ENCODE measurements at places on chromosomes 5 and 9.

- peak; percentile 66 for DNase-seq
These were observed 9.1 kb downstream of the MAN1B1 start for GRCh38 chr9:137095664-137096517.

DNA sequence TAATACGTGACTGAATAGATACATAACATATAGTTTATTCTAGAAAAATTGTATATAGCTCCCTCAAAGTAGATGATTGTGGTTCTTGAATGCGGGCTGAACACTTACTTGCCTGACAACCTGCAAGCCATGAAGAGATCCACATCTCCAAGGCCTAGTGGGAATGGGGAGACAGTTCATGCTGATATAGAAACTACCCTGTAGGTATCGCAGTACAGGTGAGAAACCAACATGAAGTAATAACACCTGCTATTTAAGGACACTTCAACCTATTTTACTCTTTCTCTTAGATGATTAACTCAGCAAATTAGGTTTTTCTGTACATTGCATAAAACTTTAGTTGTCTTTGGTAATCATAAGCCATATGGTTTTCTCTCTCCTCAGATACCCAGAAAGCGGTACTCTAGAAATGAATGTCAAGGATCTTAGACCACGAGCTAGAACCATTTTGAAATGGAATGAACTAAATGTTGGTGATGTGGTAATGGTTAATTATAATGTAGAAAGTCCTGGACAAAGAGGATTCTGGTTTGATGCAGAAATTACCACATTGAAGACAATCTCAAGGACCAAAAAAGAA, 47.3 kb downstream of the UHRF2 start:
- DNase-seq: no peak

- DNase-seq: no peak
These were observed 73.6 kb upstream of the GRHPR start for GRCh38 chr9:37348917-37349316.

- DNase-seq: no peak
These were observed 30.1 kb upstream of the AUH start for GRCh38 chr9:91391818-91392217.

DNA sequence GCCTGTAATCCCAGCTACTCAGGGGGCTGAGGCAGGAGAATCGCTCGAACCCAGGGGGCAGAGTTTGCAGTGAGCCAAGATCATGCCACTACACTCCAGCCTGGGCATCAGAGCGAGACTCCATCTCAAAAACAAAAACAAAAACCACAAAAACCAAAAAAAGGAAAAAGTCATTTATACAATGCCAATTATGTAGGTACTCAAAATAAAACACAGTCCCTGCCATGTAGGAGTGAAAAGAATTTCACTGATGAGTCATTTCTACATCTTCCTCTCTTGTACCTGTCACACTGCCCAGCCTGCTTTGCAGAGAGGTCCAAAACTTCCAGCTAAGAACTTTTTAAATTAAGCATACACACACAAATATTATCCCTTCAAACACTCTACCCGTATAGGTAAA, 215.8 kb downstream of the EPB41L4A start:
- DNase-seq: no peak

GRCh38 chr5:131745155-131745554, 51.7 kb downstream of the FNIP1 start:
- DNase-seq: no peak

DNA sequence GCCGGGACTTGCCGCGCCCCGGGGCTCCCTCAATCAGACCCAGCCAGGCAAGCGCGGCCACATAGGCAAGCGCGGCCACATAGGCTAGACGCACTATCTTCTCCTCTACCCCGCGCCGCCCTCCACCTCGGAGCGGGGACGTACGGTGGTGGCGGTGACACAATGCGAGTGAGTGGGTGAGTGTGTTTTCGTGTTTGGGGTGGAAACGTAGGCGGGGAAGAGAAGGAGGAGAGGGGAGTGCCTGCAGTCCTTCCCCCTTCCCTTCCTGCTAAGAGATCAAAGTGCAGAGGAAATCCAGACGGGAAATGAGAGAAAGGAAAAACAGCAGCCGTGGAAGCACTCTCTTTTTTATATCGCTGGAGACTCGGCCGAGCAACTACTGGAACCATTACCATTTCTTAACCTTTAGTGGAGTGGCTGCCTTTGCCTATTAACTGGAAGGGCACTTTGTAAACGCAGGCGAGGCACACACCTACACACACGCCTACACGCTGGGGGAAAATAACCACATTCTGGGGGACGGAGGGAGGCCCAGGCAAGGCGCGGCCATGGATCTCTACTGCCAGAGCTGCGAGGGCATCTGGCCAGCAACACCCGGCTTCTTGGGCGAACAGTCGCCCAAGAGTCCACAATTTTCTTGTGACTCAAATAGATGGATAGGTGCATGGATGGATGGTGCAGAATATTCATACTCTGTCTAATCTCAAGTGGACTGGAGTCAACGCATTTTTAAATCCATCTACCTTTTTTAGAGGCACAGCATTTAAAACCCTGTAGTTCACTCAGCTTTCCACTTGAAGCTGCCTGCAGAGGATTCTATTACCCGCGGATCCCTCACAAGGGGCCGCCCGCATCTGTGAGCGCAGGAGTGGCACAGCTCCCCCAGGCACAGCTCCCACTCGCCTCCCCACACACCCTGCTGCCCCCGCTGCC, 2.1 kb downstream of the EDIL3 start:
- DNase-seq: no peak

DNA sequence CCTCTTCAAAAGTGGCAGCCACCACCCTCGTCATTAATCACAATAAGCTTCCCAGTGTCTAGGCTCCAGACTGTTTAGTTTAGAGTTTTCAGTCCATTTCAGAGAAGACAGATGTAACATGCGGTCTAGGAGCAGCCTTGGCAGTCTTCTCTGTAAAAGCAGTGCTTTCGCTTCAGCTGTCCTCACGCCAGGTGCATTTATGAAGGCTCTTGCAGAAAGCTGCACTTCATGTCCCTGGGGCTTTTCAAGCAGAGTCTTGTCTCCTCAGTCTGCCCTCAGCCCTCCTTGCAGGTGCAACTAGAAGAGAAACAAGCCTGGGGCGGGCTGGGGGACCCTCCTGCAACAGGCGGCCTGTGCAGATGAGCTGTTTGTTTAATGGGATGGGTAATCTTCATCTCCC, 281.9 kb downstream of the DRD1 start:
- peak; percentile 42 for DNase-seq

DNA sequence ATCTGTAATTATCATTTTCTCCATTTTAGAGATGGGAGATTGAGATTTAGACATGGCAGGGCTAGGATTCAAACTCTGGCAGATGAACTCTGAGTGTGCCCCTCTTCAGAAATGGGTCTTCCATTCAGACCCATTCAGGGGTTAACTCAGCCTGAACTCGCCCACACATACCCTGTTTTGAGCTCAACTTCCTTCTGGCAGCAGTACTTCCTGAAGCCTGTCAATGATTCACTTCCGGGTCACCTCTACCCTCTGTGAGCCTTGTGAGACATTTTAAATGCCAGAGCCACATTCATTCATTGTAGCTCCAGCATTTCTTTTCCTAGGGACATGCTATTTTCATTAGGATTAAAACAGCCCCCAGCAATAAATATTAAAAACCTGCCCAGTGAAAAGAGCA, 209.3 kb upstream of the SLC24A2 start:
- no peak for DNase-seq

GRCh38 chr5:14168793-14169262, 25.7 kb downstream of the TRIO start:
- DNase-seq: no peak

GRCh38 chr5:6358434-6358820, 19.9 kb downstream of the MED10 start:
- no peak for DNase-seq

GRCh38 chr9:134585746-134586706, 55.6 kb upstream of the COL5A1 start:
- peak; percentile 57 for DNase-seq

GRCh38 chr9:93188426-93189368, 4.8 kb downstream of the WNK2 start:
- DNase-seq: no peak

GRCh38 chr9:6641961-6642360, 3.6 kb downstream of the GLDC start:
- DNase-seq: no peak

- DNase-seq: no peak
These were observed 280.3 kb upstream of the NUDT12 start for GRCh38 chr5:103842936-103843335.

GRCh38 chr9:95045751-95046150, 271.8 kb downstream of the FANCC start:
- DNase-seq: no peak

DNA sequence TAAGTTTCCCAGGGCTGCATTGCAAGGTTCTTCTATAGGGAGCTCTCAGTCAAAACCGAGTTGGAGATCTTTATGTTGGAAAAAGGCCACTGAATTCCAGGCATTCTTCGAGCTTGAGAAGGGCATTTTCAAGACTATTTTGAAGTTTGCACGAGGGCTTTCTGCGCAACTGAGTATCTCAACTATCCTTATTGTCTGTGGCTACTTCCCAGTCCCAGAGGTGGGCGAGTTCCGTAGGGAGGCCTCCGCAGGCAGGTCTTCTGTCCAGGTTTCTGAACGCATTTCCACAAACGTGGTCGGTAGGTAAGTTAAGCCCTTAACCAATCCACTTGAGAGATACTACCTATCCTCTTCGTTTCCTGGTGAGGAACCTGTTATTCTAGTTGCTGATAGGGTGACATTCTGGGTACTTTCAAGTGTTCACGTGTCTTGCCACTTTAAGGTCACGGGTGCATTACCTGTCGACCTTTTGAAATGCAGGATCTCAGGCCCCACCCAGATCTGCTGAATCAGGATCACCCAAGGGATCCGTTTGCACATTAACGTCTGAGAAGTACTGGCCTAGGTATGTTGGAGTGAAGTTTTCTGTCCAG, 51.4 kb upstream of the TJP2 start:
- no peak for DNase-seq

DNA sequence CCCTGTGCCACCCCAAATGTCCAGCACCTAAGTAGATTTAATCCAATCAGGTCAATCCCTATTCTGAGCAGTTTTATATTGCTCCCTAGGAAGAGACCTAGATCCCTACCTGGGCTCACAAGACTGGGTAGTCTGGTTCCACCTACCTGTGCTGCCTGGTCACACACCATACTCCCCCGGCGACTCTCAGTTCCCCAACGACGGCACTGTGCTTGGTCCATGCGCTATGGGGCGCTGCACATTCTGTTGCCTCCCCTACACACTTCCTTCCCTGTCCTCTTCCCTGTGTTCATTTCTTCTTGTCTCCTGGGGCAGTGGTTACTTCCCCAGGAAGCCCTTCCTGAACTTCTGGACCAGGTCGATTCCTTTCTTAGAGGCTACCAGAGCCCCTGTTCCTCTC, 109.9 kb upstream of the IL12B start:
- no peak for DNase-seq

- DNase-seq: no peak
These were observed 72.2 kb downstream of the LHFPL2 start for GRCh38 chr5:78576376-78576775.

DNA sequence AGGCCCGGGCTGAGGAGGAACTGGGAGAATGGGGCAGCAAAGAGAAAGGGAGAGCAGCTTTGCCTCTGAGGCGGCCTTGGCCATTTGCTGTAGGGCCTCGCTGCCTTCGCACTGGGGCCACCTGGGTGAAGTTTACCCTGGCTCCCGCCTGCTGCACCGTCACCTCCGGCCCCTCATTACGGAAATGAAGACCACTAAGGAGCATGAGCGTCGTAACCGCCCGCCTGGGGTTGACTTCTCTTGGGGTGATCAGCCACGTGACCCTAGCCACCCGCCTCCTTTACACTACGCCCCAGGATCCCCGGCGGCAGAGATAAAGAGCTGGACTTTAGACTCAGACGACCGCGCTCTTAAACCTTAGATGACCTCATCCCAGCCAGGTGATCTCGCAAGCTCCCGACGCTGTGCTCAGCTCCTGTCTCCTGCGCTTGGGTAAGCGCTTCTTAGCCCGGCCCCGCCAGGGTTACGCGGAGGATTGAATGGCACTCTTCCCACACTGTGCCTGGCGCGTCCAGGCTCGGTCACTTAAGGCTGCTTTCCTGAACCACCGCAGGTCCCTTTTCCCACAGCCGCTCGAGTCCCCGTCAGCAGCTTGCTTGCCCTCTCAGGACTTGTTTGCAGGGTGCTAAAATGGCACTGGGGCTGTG, 107.9 kb upstream of the LARP1 start:
- no peak for DNase-seq

DNA sequence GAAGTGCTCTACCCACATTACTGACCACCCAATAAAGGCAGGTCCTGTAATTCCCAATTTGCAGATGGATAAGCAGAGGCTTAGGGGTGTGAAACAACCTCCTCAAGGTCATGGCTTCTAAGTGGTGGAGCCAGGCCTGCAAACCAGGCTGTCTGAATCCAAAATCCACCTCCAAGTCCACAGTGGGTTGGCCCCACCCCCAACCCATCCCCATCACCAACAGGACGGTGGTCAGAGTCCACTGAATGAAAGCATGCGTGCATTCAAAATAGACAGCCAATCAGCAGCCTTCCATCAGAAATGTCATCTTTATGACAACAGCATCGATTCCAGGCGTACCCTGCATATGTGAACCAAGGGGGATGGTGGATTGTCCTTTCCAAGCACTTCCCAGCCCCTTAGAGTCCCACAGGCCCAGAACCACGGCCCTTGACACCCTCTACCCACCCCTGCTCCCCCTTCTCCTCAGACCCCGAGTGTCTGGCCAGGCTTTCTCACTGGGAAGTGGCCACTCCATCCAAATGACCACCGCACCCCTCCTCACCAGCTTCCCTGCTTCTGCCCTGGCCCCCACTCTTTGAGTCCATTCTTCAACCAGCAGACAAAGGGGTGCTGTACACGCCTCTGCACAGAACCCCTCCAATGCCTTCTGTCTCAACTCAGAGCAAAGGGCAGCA, 133.1 kb downstream of the KCNIP1 start:
- no peak for DNase-seq

DNA sequence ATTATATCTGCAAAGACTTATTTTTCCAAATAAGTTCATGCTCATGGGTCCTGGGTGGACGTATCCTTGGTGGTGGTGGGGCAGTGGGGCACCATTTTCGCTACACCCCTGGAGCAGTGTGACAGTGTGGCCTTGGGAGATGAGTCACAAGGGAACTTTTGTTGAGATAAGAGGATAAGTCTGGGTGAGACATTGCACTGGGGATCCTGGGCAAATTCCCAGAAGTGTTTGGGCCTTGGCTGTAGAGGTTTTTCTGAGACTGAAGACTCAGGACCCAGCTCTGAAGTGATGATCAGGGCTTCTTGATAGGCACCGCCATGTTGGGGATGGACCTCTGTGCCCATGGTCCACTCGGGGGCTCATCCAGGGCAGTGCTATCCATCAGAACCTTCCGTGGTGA, 149.4 kb downstream of the MACROH2A1 start:
- DNase-seq: no peak

DNA sequence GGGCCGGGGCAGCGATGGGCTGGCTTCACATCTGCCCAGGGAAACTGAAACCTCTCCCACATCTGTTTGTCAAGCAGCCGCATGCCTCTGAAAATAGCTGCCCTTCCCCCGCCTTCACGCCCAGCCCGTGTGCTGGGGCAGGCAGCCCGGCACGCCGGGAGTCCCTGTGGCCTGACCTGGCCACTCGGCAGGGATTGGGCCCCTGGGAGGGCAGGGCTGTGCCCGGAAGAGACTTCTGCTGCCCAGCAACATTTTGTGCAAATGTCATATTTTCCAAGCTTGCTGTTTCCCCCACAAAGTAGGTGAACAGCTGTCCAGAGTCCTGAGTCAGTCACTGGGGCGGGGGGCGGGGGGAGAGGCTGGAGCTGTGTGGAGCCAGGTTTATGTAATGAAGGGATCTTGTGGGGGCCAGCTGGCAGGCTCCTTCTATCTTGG, 8.2 kb downstream of the COL27A1 start:
- DNase-seq: peak; percentile 36

GRCh38 chr9:93028448-93029006, 30.0 kb upstream of the SUSD3 start:
- DNase-seq: no peak
